RWPE2 (cell line): ENCODE measurements at places on chromosomes 11 and 22.

- DNase-seq, result no peak
Observed at GRCh38 chr11:128201801-128202200, 385.6 kb downstream of the ETS1 start.

- no peak for DNase-seq
Observed at GRCh38 chr11:19890308-19890707, 177.7 kb downstream of the NAV2 start.

DNA sequence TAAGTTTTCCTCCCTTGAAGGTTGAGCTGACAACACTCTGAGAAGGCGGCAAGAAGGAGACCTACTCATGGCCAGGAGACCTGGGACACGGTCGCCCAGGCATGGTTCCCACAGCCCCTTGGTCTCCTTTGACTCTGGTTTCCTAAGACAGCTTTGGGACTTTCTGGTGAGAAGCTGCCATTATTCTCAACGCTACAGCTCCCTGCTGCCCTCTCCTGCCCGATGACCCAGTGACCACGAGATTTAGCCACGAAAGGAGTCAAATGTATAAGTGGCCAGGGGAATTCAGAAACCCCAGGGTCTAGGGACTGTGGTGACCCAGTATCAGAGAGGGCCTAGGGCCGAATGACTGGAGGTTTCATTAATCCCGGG is 699 bp upstream of the SDF2L1 start:
- no peak for DNase-seq

- DNase-seq, result no peak
Observed at GRCh38 chr11:122937983-122938382, 43.7 kb downstream of the BSX start.

DNA sequence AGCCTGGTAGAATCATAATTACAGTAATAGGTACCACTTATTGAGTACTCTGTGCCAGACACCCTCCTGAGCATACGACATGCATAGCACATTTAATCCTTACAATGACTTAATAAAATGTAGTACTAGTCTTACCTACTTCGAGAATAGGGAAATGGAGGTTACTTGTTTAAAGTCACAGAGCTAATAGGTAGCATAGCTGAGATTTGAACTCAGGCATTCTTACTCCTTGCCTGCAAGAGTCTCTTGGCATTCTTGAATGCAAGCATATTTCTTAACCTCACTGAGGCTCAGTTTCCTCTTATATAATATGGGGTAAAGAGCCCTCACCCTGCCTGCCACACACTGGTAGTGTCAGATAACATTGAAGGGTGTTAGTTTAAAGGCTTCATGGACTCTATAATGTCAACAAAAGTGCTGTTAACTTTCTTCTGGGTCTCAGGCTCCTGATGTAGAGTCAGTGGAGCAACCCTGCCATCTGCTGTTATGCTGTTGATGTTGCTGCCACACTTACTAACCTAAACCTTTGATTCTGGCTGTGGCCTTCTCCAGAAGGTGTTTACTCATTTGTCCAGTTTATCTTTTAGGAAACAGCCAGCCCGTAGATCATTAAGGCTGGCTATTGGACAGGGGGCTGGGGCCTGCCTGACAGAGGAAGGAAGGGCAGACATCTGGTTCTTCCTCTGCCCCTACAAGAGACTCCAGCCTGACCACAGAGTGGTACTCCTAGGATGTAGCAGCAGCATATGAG is 18.9 kb downstream of the LIMK2 start:
- DNase-seq, result no peak

DNA sequence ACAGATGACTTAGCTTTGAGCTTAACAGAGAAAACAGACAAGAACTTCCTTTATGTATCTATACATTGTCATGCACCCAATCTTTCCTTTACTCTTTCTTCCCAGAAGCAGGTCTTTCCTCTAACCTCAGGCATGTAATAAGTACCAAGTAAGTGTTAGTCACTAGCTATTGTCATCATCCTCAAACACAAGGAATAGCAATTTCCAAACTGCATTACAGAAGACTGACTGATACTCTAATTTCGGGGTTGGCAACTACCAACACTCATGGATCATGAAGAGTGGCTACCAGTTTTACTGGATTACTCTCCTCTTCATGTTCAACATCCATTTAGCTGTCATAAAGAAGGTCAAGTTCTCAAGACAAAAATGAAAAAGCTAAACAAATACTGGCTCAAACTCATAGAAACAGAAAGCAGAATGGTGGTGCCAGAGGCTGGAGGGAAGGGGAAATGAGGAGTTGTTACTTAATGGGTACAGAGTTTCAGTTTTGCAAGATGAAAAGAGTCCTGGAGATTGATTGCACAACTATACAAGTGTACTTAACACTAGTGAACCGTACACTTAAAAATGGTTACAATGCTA is 111.6 kb downstream of the SIK3 start:
- no peak for DNase-seq

GRCh38 chr11:69905611-69906452 is 86.6 kb upstream of the FGF3 start:
- DNase-seq, result peak; percentile 39

- DNase-seq, result no peak
Observed at GRCh38 chr22:21984793-21985192, 2.2 kb upstream of the TOP3B start.

GRCh38 chr11:77117492-77117891 is 10.6 kb upstream of the MYO7A start:
- DNase-seq, result no peak

- DNase-seq, result no peak
Observed at GRCh38 chr11:66277471-66278362, at the start of gene CNIH2. Gene CNIH2, plus strand, starts transcription at chr11:66278175. Its CDS starts 282 bp downstream, at chr11:66278457.

- DNase-seq, result no peak
Observed at GRCh38 chr22:27573280-27574001, 228.1 kb downstream of the MN1 start.

DNA sequence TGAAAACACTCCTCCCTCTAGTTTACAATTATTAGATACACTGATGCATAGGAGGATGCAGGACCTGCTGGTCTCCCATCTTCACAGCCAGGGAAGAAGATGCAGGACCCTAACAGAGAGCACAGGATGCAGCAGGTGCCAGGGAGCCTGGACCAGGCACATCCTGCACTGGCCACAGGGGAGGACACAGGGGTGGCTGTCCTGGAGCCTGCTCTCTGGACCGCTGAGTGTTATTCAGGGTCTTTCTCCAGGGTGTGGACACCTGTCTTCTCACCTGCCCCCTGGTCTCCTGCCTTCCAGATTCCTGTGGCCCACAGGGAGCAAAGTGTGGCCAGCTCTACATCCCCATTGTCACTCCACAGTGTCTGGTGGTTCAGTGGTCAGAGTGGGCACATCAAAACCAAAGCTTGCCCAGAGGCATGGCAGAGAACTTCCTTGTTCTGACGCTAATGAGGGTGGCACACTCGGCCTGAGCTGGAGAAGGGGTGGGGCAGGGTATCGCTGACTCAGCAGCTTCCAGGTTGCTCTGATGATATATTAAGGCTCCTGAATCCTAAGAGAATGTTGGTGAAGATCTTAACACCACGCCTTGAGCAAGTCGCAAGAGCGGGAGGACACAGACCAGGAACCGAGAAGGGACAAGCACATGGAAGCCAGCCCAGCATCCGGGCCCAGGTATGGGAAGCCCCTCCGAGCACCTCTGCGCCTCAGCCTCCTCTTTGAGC is at the start of gene APOBEC3A:
TSS of gene APOBEC3A (plus strand) at position 564 of the 725 bp plus-strand sequence. CDS start at position 647, 83 bp downstream.
- no peak for DNase-seq

GRCh38 chr22:20639343-20639742 is 131.9 kb downstream of the MED15 start:
- no peak for DNase-seq

DNA sequence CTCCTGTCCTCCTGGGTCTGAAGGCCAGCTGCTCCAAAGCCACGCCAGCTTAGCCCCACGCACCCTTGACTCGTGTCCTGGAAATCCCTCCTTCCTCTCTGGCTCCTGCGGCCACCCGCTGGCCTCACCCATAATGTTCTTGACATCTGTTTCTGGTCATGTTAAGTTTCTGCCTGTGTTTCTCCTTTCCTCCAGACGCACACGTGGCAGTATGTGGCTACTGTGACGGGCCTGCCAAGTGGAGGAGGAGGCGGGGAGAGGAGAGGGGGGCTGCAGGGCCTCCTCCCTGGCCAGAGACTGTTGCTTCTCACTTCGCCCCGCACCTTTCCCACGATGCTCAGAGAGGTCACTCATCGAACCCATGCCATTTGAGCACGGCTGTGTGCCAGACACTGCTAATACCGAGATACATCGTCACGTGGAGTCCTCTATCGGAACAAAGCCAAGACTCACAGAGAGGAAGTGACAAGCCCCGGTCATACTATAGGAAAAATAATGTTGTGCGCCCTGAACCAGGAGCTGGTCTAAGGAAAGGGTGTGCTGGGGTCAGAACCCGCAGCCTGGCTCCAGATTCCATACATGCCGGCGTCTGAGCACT is 11.5 kb downstream of the C1QTNF6 start:
- DNase-seq, result peak; percentile 38

- no peak for DNase-seq
Observed at GRCh38 chr11:19243613-19244012, 2.9 kb upstream of the E2F8 start.

- DNase-seq, result no peak
Observed at GRCh38 chr22:36457688-36458450, 23.6 kb downstream of the TXN2 start.

GRCh38 chr11:8204025-8204424 is 35.2 kb upstream of the RIC3 start:
- DNase-seq, result no peak

- no peak for DNase-seq
Observed at GRCh38 chr11:61079416-61080150, 22.7 kb upstream of the CD5 start.

DNA sequence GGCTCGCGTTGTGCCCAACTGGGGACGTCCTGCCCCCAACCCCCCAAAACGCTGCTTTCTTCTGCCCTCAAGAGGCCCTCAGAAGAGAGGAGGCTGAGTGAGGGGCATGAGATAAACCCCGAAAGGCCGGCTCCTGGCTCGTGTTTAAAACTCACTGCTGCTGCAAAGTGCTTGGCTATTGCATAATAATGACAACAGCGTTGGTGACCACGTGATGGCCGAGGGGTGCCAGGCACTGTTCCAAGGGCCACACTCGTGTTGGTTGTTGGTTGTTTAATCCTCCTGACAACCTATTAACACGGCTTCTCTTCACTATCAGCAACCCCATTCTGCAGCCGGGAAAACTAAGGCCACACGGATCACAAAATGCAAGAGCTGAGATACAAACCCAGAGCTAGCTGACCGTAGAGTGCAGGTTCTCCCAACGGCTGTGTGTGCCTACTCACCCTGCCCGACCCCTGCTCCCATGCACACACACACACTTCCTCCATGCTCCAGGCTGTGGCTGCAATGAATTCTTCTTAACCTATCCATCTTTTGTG is 51.0 kb downstream of the ANO1 start:
- DNase-seq, result no peak

GRCh38 chr11:64742087-64742888 is 1.7 kb downstream of the RASGRP2 start:
- no peak for DNase-seq

GRCh38 chr11:61534025-61534932 is 25.7 kb downstream of the LRRC10B start:
- DNase-seq, result no peak
